ENCODE measurements at places on chromosomes 6 and 20.
A peak's percentile ranks its signal among the peaks of the same experiment; 100 is the strongest.

GRCh38 chr6:54284161-54284860 is 23.9 kb upstream of the TINAG start:
- DNase-seq: no peak

DNA sequence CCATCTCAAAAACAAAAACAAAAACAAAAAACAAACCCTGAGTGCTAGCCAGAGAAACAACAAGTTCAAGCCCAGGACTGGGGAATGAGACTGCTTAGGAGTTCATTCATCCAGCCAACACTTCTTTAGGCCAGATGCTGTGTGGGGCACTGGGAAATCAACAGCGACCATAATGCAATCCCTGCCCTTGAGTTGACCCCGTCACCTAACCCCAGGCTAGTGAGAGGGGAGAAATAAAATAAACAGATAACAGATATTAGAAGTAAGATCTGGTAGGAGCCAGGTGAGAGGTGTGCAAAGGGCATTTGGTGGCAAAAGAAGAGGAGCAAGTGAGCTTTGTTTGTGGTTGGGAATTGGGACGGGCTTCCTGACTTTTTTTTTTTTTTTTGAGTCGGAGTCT is 4.9 kb upstream of the RPL10A start:
- no peak for DNase-seq

GRCh38 chr20:1813101-1813529 is 82.1 kb upstream of the SIRPA start:
- no peak for DNase-seq

DNA sequence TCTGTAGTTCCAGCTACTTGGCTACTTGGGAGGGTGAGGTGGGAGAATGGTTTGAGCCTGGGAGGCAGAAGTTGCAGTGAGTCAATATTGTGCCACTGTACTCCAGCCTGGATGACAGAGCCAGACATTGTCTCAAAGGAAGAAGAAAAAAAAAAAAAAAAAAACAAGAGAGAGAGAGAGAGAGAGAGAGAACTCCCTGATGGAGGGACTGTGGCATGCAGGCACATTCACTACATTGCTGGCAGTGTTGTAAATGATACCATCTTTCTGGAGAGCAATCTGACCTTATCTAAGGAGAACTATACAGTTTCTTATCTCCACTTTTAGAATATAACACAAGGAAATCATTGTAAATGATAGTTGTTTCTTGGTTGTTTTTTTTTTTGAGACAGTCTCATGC is 85.1 kb downstream of the MDN1 start:
- DNase-seq: no peak

- DNase-seq: no peak
These were observed 37.7 kb upstream of the RAB22A start for GRCh38 chr20:58271606-58272351.

GRCh38 chr6:109079981-109080380 is 14.7 kb downstream of the SESN1 start:
- no peak for DNase-seq

GRCh38 chr20:25399037-25399430 is 8.4 kb upstream of the ABHD12 start:
- DNase-seq: peak; percentile 42

DNA sequence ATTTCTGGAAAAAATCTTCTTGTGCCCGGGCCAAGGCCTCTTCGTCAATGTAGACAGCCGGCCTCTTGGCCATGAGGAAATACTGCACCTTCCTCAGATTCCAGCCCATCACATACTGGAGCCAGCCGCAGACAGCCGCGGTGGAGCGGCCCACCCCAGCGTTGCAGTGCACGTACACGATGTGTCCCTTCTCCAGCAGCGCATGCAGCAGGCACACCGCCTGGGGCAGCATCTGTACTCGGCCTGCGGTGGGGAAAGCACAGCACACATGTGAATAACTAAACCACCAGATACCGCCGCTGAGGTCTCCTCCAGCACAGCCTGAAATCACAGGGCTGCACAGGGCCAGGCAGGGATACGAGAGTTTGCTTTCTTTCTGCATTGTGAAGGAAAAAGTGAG is 107.9 kb downstream of the EPM2A start:
- DNase-seq: no peak

DNA sequence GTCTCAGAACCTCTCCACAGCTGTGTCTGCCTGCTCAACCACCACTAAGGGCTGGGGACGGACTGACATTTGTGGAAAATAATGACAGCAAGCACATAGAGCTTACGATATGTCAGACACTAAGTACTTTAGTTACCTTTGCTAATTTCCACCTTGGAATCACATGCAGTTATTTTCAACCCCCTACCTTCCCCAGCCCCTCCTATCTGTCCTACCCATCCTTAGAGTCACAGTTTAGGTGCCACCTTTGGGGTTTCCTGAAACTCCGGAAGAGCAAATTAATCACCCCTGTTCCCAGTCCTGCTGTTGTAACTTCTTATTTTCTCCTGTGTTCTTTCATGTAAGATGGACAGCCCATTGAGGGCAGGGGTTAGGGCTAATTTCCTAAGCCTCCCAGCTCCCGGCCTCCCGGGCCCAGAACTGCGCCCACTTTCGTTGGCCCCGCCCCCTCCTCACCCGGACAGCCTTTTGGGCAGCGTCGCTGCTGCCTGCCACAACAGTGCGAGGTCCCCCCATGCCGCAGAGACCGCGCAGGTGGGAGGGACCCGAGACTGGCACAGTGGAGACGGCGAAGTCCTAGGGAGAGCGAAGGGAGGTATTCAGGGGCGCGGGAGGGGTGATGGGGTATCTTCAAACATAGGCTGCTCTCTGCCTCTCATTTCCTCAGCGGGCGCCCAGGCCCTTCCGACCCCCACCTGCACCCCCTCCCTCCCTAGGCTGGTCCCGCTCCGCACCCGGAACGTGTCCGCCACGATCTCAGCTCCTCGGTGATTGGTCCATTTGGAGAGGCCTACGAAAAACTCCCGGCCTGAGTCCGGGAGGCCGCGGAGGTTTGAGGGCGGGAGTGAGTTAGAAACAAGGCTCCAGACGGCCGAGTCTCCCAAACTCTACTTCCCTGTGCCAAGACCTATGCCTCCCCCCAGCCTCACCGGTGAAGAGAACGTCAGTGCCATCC is 1.1 kb downstream of the DDAH2 start:
- DNase-seq: no peak

DNA sequence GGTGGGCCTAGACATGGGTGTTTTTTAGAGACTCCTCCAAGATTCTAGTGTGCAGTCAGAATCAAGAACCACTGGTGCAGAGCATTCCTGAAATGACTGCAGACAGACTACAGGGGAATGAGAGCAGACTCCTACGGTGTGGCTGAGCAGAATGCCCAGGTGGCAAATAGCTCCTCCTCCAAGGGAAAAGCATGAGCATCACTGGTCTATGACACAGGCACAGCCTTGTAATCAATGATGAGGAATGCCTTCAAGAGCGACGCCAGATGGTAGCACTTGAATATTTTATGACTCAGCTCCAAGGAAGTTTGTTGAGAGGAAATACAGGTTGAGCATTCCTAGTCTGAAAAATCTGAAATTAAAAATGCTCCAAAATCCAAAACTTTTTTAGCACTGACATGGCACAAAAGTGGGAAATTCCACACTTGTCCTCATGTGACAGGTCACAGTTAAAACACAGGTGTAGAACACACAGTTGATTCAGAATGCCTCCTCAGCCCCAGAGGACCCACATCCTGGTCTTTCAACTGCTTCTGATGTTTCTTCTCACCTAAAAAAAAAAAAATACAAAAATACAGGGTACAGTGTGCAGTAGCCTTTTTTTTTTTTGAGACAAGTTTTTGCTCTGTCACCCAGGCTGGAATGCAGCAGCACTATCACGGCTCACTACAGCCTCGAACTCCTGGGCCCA is 10.6 kb upstream of the FAM8A1 start:
- no peak for DNase-seq

GRCh38 chr6:79864001-79864400 is 83.4 kb downstream of the ELOVL4 start:
- no peak for DNase-seq

DNA sequence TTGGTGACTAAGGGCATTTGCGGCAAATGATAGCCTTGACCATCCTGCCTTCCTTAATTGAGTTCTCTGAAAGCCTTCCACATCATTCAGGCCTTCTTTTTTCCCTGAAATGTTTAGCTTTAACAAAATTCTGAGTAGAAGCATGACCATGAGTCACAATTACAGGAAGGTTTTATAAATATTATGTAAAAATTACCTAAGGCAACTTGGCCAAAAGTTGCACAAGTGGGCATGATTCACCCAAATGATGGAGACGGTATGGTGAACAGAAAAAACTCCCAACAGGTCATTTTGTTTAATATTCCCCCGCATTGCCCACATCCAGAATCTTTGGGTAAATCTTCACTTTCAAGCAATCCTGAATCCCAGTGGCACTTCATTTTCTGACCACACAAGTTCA is 37.0 kb downstream of the MC3R start:
- DNase-seq: no peak

GRCh38 chr6:149934249-149935156 is 7.3 kb upstream of the ULBP2 start:
- DNase-seq: no peak

- no peak for DNase-seq
These were observed 173.1 kb downstream of the EYA2 start for GRCh38 chr20:47067776-47068175.

DNA sequence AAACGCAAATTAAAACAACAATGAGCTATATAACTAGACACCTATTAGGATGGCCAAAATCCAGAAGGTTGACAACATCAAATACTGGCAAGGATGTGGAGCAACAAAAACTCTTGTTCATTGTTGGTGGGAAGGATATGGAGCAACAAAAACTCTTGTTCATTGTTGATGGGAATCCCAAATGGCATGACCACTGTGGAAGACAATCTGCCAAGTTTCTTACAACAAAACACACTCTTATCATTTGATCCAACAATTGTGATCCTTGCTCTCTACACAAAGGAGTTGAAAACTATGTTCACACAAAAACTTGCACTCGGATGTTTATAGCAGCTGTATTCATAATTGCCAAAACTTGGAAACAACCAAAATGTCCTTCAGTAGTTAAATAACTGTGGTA is 61.8 kb upstream of the LAMA2 start:
- no peak for DNase-seq

GRCh38 chr6:119112812-119113530 is 34.5 kb upstream of the FAM184A start:
- DNase-seq: no peak

GRCh38 chr6:44439270-44440045 is 52.0 kb downstream of the CDC5L start:
- no peak for DNase-seq

DNA sequence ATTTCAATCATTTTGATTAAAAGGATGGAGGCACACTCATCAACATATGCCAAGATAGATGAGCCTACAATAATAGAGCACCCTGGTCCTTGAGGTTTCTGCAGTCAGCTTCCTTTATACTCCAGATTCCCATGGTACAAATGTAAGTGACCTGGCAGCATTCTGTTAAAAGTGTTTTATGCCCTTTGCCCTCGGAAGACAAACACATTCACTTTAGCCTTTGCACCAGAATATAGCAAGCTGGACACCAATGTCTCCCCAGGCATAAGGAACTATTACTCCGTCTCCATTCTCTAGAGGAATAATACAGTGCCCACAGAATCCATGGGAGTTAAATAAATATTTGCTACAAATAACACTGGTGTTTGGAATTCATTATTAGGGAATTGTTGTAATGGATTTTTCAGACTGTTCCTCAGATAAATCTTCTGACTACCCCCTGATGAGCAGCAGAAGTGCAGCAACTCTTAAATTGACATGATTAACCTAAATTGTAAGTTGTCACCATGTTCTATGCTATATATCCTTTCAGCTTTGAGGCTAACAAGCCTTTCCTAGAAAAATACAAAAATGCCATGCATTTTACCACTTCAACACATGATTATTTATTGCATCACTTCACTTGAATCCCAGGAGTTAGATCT is 340.2 kb downstream of the TBC1D32 start:
- no peak for DNase-seq

- DNase-seq: no peak
These were observed 36.2 kb downstream of the RIOK1 start for GRCh38 chr6:7425808-7426190.
